ENCODE measurements at places on chromosomes 7 and 10. TPM values are rescaled to one million over a fixed set of nuclear protein-coding genes. Genes with fewer than 3 reads are reported as not detected.

The FLNC gene
- total RNA-seq = 273 TPM

The GSTO2 gene
- 2.8 TPM for total RNA-seq

The TSPAN12 gene
- total RNA-seq = 12.6 TPM

The CYP26C1 gene
- total RNA-seq = 0.35 TPM

The ASB4 gene
- total RNA-seq = not detected

The TRIM50 gene
- not detected for total RNA-seq

The TWIST1 gene
- total RNA-seq = 14.2 TPM

The CREM gene
- 34.1 TPM for total RNA-seq

The RARRES2 gene
- total RNA-seq = 102 TPM

The MOGAT3 gene
- not detected for total RNA-seq

The PKD2L1 gene
- total RNA-seq = not detected
